ENCODE measurements at places on chromosomes 6 and 20.

- no peak for DNase-seq
These were observed 160.2 kb downstream of the BTBD3 start for GRCh38 chr20:12077875-12078274.

DNA sequence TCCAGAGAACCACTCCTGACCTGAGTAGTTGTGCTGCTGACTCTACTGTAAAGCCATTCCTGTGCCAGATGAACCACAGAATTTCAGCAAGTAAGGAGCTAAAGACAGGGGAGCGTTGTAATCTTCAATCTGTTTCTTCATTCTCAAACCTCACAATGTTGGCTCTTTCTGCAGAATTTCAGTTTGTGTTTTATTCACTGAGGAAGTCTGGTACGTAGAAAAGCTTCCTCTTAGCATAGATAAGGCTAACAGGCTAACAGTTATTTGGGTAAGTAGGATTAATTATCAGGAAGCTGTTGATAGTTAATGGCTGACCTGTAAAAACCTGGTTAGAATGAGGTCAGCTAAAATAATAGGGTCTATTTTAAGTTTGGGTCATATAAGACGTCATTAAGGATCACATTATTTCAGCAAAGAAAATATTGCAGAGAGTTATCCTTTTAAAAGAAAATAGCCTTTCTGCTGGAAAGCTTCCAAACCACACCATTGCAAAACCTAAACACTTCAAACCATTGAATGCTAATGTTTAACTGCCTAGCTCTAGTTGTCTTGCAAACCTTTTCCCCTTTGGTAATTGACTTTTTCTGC lies 14.1 kb upstream of the TENT5A start:
- no peak for DNase-seq

- no peak for DNase-seq
These were observed 116.1 kb downstream of the VEGFA start for GRCh38 chr6:43886067-43886461.

GRCh38 chr6:10416863-10417641 lies 2.2 kb upstream of the TFAP2A start:
- no peak for DNase-seq

DNA sequence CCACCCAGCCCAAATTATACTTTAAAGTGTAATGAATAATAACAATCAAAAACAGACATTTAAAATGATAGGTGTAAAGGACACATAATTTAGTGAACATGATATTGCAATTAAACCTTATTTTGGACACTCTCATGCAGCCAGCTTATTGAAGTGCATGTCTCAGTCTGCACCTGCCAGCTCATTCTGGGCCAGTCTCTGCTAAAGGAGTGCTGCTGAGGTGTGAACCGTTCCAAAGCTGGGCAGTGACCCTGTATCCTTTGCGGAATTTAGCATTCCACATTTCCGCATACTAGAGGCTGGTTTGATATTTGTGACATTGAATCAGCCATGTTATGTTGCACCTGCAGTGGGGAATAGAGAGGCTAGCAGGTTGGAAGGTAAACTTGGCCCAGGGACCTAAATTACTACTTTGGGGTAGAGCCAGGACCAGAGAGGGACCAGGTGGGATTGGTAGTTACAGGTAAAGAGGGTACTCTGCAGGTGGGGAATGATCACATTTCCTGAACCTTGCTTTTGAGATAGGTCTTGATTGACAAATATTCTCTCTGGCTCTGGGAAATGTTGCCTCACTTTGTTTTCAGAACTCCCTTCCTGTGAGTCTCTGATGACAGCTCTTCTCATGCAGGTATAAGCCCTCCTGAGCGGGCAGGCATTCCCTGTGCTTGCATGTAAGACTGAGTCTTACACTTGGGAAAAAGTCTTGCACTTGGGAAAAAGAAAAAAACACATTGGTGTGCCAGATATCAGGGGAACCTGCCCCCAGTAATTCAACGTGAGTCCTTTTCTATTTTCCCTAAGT lies 26.2 kb downstream of the TULP4 start:
- DNase-seq, result no peak

- no peak for DNase-seq
These were observed 194.1 kb downstream of the SYNDIG1 start for GRCh38 chr20:24663496-24663895.

- DNase-seq, result no peak
These were observed 211.9 kb upstream of the RNF24 start for GRCh38 chr20:4227085-4227821.

DNA sequence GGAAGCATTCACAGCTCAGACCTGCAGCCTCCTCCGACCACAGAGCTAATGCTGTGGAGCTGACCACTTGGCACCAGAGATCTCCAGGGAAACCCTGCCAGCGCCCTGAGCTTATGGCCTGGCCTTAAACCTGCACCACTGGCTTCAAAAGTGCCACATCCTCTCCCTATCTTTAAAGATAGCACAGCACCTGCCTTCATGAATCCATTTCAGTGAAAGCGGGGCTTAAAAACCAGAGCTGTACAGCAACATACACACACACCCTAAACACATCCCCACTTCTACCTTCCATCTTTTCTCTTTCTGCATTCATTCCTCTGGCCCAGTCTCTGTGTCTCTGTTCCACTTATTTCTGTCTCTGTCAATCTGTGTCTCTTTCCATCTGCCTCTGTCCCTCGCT lies 59.8 kb upstream of the CCDC167 start:
- DNase-seq, result no peak

DNA sequence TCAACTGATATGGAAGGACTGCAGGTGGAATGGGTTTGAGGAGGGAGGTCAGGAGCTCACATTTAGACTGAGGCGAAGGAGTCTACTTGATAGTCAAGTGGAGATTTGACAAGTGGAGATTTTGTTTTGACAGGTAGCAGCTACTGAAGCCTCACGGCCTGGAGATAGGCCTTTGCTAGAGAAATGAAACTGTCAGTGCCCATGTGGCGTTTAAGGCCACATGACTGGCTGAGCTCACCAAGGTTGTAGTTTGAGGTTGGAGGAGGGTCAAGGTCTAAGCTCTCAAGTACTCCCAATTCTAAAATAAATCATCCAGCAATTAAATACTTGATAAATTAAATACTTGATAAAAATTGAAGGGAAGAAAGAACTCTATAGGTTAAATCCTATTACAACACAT lies 80.1 kb upstream of the C6orf118 start:
- DNase-seq, result no peak

DNA sequence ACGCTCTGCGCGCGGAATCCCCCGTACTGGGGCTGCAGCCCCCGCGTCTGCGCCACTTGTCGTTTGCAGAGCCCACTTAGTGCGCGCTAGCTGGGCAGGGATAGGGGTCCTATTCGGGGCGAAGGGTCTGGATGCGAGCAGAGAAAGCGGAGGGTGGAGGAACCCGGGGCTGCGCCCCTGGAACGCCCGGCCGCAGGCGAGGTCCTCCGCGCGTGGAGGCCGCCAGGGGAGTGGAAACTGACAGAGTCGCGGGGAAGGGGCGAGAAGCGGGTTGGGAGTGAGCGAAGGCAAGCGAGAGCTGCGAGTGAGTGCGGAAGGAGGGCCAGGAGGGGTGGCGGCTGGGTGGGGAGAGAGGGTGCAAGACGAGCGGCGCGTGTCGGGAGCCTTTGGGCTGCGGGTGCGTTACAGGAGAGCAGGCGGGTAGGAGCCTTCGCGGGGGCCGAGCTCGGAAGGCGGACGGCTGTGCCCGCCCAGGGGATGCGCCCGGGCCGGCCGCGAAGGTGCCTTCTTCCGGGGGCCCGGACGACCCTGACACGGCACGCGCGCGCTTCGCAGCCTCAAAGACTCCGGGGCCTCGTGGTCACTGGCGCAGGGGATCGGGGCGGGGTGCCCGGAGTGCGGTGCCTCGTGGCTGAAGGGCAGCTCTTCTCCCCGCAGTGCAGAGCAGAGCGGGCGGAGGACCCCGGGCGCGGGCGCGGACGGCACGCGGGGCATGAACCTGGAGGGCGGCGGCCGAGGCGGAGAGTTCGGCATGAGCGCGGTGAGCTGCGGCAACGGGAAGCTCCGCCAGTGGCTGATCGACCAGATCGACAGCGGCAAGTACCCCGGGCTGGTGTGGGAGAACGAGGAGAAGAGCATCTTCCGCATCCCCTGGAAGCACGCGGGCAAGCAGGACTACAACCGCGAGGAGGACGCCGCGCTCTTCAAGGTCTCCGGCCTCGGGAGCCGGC lies 1.2 kb downstream of the IRF4 start:
- DNase-seq, result no peak

DNA sequence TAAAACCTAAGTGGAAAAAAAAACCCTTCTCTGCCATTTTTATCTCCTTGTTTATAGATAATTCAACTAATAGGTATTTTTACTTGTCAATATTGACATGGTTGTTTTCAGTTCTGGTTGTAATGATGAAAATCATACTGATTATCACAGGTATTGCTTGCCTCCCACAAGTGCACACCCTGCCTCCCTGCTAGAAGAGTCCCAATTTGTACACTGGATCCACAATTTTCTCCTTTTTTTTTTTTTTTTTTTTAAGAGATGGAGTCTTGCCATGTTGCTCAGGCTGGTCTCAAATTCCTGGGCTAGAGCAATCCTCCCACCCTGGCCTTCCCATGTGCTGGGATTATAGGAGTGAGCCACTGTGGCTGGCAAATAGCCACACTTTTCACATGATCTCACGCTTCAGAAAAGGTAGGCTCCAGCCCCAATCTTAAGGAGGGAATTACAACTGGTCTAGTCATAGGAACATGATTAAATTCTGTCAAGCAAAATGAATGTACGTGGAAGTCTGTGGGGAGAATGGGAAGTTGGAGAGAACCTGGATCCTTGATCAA lies 12.3 kb downstream of the DYNLT2 start:
- no peak for DNase-seq

DNA sequence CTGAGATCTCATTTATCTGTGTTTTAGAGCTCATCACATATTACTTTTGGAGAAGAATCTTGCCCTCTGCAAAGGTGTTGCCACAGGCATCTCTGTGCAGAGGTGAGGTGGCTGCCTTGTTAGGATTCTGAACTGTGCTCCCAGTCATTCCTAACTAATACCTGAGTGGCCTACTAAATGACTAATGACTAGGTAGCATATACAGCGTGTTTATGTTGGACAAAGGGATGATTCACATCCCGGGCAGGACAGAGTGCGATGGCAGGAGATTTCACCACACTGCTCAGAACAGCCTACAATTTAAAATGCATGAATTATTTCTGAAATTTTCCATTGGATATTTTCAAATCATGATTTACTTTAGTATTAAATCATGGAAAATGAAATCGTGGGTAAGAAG lies 23.1 kb upstream of the CGA start:
- DNase-seq, result no peak

DNA sequence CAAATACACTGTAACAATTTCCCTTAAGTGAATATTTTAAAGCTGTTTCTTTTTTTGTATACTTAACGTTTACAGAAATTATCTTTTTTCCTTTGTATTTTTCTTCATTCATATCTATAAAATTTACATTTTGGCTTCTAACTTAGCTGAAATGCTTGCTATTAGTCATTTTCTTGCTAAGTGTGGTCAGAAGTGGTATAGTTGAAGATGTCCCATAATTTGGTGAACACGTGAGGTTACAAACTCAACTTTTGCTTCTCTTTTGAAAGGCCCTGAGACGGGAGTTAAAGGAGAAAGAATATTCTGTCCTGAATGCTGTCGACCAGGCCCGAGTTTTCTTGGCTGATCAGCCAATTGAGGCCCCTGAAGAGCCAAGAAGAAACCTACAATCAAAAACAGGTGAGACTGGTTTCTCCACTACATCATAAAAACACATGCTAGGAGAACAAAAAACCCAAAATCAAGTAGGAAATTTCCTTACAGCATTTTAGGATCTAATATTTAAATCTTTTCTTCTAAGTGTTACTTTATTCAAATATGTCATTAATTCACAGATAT lies 445.0 kb downstream of the UTRN start:
- no peak for DNase-seq

GRCh38 chr20:2907519-2907918 lies 34.2 kb downstream of the PTPRA start:
- DNase-seq, result no peak

DNA sequence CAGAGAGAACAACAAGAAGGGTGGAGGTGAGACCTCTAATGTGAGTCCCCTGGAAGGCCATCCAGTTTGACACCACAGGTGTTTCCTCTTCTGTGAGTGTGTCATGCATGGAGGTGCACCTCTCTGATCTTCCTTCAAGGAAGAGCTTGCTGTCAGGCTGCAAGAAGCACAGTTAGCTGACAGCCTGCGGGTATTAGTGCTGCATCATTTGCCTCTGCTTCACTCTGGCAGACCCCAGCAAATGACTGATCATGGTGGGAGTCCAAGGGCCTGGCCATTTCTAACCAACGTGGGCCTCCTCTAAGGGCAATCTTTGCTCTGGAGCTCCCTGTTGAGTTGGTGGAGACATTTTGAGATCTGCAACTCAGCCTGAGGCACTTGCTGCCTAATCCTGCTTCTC lies 206.3 kb downstream of the EPHA7 start:
- no peak for DNase-seq

DNA sequence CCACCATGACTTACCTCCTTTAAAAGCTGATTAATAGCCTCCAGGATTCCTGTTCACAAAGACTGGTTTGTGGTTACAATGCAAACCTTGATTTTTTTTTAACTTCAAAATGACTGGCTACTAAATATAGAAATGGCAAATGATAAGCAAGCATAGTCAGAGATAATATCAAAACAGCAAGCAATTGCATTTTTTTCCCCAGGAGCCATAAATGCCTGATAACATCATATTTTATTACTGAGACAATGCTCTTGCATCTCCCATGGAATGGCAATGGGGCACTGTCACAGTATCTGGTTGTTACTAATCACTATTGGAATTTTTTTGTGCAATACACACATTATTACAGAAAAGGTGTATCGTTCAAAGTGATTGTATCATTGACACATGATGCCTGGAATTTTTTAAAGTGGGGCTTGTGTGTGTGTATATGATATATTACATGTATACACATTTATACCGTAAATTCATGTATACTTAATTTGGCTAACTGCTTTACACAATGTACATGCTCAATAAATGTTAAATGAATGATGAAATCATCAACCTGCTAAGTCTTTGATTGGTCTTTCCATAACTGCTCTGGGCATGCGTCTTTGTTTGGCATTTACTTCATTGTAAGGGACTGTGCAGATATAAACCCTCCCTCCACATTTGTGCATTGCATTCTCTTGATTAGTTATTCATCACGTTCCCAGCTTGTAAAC lies 980 bp upstream of the SALL4 start:
- no peak for DNase-seq

- no peak for DNase-seq
These were observed 1339.4 kb downstream of the GRIK2 start for GRCh38 chr6:102732898-102733297.

DNA sequence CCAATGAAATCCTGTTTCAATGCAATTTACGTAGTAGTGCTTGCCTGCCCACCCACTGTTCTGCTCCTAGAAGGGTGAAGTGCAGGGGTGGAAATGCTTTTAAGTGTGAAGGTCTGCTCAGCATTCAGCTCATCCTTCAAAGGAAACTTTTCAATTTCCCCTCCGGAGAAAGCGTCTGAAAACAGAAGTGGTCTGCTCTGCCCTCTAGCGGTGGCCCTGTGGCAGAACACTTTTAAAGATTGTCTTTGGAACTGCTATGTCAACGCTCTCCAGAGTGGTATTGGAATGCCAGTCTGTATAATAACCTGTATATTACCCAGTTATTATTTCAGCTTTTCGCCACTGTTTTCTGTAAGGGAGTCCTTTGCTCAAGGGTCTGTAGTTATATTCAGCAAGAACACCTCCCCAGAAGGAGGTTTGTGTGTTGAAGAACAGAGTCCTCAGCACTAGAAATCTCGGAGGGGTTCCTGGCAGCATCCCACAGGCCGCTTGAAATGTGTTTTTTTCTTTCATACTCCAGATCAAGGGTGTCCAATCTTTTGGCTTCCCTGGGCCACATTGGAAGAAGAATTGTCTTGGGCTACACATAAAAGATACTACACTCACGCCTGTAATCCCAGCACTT lies 63.1 kb upstream of the KLHL31 start:
- peak; percentile 28 for DNase-seq

All from NCI-H1694 (cell line).